ENCODE measurements at places on chromosomes 1 and 21.

GRCh38 chr1:3003039-3003940 lies 18.0 kb upstream of the ACTRT2 start:
- no peak for DNase-seq

DNA sequence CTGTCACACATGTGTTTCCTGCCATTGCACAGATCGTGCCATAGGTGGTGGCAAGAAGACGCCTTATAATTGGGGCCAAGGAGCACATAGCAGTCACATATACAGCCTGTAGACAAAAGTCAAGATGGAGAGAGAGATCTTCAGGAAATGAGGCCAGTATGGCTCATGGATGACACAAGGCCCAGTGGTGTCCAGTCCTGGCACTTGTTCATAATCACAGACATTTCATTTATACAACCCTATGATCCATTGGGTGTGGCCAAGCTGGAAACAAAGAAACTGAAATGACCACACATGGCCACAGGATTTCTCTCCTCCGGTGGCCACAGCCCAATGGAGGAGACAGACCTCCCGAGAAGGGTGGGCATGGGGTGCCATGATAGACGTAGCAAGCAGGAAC lies 78.5 kb upstream of the KAZN start:
- DNase-seq = no peak

GRCh38 chr21:37139154-37139553 lies 66.1 kb downstream of the TTC3 start:
- no peak for DNase-seq

GRCh38 chr1:208475951-208476845 lies 232.0 kb upstream of the PLXNA2 start:
- no peak for DNase-seq

DNA sequence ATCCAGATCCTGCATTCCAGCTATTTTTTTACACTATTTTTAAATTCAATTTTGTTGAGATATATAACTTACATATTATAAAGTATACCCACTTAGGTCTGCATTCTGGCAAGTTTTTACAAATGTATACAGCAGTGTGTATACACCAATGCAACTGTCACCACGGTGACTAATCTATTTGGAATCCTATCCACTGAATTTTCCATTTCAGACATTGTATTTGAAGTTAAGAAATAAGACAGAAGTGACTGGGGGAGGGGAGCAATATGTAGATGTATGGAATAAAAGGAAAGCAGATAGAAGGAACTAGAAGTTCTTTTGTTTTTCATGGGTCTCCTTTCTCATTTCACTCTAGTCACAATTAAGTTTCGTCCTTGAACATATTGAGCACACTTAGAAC lies 431.5 kb upstream of the CHRM3 start:
- DNase-seq = no peak

DNA sequence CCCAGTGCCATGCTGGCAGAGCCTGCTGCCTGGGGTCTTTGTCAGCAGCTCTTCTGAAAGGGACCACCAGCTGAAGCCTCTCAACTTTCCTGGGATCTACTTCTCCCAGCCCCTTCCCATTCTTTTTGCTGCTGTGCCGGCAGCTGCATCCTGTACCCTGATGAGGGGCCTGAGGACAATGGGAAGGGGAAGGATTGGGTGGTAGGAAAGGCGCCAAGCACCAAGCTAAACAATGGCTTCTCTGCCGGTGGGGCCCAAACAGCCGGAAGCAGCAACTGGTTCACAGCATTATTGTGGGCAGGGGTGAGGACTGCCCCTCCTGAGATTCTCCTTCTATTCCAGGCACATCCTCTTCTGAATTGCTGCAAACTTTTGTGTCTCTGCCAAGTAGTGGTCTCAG lies 5.0 kb upstream of the EFCAB14 start:
- DNase-seq = no peak

DNA sequence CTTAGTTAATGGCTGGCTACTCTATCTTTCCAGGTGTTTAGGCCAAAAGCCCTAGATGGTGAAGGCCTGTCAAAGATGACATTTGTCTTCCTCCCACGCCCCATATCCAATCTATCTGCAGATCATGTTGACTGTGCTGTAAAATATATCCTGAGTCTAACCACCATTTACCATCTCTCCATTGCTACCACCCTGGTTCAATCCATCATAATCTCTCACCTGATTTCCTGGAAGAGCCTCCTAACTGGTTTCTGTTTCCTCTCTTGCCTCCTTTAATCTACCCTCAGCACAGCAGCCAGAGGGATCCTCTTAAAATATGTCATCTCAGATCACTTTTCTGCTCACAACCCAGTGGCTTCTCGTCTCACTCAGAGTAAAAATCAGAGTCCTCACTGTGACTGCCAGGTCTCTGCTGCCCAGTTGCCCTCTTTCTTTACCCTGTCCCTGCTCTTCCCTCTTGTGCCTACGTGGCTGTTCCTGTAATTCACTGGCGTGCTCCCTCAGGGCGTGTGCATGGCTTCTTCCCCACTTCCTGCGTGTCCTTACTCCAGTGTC lies 17.8 kb downstream of the TMEM50A start:
- DNase-seq = no peak

DNA sequence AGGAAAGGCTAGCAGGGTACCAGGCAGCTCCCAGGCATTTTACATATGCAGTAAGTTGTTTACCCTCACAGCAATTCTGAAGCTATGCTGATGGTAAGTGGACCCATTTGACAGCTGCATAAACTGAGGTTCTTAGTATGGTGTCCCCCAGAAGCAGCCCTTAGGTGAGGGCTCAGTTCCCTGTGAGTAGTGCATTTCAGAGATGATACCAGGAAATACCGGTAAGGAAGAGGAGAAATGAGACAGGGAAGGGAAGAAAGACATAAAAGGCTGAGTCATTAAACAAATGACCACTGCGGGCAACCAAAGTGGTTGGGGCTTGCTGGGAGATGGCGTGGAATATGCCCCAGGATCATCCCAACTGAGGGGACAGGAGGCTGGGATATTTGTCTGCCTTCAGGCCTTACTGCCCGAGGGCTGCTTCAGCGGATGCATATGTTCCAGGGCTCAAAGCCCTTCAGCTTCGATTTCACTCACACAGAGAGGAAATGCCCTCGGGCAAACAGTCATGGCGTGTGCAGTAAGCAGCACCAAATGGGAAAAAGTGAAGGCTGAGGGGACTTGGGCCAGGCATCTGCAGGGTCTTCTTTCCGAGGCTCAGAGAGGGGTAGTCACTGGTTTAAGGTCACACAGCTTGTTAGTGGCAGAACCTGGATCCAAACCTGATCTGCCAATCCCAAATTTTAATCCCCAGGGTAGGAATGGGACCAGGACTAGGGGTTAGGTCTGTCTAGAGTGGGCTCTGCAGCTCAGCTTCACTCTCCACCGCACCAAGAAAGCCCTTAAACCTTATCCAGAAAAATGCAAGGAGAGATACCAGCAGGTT lies 133.7 kb upstream of the RUNX3 start:
- DNase-seq = no peak

DNA sequence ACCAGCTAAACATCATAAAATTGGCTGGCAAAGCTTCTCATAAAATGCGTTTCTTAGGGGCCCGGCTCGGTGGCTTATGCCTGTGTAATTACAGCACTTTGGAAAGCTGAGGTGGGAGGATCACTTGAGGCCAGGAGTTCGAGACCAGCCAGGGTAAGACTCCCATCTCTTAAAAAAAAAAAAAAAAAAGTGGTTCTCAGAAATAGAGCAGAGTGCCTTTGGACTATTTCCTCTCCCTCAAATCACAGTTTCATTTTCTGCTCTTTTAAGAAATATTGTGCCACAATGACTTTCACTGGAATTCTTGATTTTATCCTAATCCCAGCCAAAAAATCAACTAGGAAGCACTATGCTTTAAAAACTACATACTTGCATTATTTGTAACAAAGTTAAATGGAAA lies 13.3 kb downstream of the HSF2BP start:
- DNase-seq = no peak

DNA sequence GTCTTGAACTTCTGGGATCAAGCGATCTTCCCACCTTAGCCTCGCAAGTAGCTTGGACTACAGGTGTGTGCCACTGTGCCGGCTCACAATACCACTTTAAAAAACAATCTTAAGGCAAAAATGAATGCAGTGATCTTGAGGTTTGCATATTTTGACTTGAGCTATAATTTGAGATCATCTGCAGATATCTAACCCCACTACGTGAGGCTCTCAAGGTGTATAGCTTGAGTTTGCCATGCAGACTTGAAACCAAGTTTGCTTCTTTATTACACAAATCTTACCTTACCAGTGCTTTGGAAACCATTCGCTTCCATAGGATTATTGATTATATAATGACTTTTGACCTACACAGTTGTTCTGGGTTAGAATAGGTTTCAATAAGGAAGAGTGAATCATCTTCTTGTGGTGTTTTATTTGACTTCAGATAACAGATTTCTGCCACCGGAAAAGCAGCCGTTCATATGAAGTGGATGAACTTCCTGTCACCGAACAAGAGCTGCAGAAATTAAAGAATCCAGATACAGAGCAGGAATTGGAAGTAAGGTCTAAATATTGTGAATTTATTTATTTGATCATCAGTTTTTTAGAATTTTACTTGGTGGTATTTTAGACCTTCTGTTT lies 155.1 kb downstream of the VPS13D start:
- DNase-seq = no peak

DNA sequence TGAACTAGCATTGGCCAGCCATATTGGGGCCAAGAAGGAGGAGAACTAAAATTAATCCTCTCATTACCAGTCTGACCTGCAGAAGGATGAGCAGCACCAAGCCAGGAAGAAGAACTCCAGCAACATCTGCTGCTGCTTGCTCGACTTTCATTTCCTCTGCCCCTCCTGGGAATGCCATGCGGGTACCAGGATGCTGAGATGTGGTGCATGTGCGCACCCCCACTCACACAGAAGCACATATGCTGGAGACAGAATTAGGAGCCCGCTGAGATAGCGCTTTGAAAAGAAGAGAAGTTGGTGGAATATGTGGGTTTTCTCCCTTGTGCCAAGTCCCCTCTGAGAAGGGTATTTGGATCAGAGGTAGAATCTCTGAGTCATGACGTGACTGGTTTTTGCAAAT lies 70.4 kb downstream of the PLXNA2 start:
- DNase-seq = no peak

DNA sequence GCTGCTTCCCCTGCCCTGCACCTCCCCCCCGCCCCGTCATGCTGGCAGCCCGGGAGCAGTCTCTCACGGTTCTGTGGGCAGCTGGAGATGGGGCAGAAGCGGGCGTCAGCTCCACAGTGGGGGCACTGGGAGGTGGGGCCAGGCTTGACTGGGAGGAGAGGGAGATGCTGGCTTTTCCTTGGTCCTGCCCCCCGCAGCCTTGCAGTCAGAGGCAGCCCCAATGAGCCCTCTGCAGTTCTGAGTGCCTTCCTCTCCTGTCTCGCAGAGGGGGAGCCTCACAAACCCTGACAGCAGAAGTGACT lies 21.7 kb downstream of the ARHGEF10L start:
- DNase-seq = no peak

DNA sequence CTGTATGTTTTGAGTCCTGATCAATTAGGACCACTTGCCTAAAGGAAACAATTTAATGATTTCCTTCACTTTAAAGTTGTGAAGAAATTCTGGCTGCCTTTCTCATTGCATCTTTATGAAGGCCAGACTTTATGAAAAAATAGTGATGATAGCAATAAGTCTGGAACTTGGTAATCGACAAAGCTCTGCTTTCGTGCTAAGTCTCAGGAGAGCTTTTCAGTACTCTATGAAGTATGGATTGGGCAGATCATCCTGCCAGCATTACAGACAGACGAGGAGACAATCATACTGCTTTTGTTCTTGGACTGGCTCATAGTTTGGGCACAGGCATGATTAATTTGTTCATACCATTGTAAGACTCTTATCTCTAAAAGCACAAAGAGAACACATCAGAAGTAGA lies 45.5 kb upstream of the KCNJ15 start:
- DNase-seq = no peak

- no peak for DNase-seq
Measured at GRCh38 chr1:163673759-163674151, 352.0 kb downstream of the NUF2 start.

- no peak for DNase-seq
Measured at GRCh38 chr1:174911606-174912005, 88.1 kb upstream of the CACYBP start.
